Activated CD8-positive, alpha-beta memory T cell treated with anti-CD3 and anti-CD28 coated beads for 36 hours (primary cell): ENCODE measurements at places on chromosomes 5 and 9. TPM values are rescaled to one million over a fixed set of nuclear protein-coding genes. Genes with fewer than 3 reads are reported as not detected.

The TMEM252 gene
- not detected for total RNA-seq

The TMC1 gene
- total RNA-seq: not detected

The OLFM1 gene
- total RNA-seq: not detected

The CER1 gene
- total RNA-seq: not detected

The GOLPH3 gene
- total RNA-seq: 99.3 TPM

The JAKMIP2 gene
- total RNA-seq: 1.3 TPM

The GEMIN5 gene
- total RNA-seq: 48.8 TPM
